ENCODE measurements at places on chromosomes 7 and 10.

DNA sequence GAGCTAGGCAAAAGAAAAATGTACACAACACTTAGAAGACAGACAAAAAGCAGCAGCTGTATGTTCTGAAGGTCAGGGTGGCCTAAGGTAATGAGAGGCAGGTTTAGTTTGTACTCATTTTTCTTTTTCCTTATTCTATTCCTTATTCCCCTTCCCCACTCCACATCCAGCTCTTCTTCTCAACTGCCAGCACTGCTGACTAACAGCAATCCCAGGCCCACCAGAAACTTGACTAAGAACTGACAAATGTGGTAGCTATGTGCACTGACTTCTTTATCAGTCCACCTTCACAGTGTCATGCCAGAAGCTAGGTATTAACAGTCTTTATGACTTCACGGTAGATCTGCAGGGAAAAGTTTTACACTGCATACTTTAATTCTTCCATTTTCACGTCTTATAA, 6.1 kb downstream of the COPG2 start:
- no peak for DNase-seq

GRCh38 chr7:7136466-7137381, 45.6 kb upstream of the C1GALT1 start:
- DNase-seq = no peak

DNA sequence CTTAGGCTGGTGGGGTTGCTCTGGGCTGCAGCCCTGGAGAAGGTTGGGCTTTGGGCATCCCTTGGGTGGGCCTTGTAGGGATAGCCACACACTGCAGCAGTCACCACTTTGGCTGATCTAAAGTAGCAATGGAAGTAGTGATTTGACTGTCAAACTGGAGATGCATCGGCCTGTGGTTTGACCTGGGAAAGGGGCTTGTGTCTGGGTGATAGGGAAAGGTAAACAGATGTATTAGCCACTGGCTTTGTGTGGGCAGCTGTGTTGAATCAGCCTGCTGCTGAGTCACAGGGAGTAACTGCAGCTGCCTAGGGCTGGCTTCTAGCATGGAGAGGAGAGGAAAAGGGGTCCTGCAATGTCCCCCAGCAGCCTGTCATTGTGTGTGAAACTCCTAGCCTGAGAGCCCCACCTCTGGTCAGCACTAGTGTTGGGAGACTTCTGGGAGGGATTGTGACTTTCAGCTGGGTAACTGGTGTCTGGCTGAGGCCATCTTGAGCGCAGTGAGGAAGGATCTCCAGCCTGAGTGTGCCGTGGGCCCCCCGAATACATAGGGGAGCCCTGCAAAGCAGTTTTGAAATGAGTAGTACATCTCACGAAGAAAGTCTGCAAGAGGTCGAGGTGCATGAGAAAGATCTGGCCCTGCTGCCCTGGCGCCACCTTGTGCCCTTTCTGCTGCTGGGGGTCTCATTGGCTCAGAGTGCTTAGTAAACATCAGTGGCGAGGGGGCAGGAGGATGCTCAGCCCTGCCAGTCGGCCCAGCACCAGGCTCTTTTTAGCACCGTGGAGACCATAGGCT, 117.3 kb downstream of the FANK1 start:
- no peak for DNase-seq

GRCh38 chr10:24465124-24465874, 256.4 kb downstream of the KIAA1217 start:
- no peak for DNase-seq

GRCh38 chr7:44272456-44272855, 52.9 kb downstream of the CAMK2B start:
- DNase-seq = no peak

DNA sequence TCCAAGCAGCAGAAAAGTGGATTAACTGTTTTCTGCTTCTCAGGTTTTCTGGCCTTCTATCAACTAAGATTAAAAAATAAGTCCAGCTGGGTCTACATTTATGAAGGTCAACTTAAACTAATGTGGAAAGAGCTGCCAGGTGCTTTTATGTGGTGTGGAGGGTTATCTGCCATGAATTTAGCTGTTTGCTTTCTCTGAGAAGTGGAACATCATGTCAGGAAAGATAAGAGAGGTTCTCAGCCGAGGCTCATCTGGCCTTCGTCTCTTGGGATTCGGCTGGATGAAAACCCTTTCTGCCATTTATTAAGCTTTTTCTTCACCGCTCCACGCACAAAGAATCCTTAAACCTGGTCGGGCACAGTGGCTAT, 5.5 kb downstream of the PTPRN2 start:
- no peak for DNase-seq

DNA sequence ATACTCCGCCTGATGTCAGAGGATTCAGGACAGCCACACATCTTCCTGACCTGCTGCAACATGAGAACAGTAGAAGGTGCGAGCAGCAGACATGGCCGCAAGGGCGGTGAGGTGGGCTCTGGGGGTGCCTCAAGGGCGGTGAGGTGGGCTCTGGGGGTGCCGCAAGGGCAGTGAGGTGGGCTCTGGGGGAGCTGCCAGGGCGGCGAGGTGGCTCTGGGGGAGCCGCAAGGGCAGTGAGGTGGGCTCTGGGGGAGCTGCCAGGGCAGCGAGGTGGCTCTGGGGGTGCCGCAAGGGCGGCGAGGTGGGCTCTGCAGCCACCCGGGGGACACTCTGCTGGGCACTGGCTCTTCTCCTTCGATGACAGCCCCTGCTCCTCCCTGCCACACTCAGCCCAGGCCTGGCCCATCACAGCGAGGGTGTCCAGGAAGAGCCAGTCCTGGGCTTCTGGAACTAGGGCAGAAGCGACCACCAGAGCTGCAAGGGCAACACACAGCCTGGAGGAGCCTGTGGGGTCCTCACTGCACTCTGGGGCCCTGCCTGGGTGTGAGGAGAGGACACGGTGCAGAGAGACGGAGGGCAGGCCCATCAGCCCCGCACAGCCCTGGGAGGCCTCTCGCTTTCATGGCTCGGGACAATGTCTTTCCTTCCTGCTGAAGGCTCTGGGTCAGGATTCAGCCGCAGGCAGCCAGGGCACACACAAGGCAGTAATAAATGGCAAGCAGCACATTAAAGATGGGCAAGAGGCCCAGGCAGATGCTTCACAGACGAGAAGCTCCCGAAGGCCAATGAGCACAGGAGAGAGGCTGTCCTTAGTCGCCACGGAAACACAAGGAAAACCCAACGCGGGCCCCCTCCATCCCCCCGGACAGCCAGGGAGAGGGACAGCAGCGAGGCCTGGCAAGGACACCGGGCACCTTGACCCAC, 42.5 kb downstream of the STK32C start:
- DNase-seq = no peak

DNA sequence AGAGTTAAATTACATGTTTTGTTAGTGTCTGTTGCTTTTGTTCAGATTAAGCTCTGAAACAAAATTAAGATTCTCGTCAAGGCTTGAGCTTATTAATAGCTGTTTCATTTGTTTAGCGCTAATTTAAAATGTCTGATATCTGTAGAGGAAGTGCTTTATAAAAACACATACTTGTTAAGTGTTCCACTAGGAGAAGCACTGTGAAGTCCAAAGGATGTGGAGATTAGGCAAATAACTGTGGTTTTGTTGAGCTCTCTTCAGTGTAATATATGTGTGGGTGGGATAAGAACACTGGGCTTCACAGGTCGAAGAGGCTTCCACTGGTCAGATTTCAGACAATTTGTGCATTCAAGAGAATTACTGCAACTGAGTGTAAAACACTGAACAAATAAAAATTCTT, 242.0 kb downstream of the AUTS2 start:
- no peak for DNase-seq

DNA sequence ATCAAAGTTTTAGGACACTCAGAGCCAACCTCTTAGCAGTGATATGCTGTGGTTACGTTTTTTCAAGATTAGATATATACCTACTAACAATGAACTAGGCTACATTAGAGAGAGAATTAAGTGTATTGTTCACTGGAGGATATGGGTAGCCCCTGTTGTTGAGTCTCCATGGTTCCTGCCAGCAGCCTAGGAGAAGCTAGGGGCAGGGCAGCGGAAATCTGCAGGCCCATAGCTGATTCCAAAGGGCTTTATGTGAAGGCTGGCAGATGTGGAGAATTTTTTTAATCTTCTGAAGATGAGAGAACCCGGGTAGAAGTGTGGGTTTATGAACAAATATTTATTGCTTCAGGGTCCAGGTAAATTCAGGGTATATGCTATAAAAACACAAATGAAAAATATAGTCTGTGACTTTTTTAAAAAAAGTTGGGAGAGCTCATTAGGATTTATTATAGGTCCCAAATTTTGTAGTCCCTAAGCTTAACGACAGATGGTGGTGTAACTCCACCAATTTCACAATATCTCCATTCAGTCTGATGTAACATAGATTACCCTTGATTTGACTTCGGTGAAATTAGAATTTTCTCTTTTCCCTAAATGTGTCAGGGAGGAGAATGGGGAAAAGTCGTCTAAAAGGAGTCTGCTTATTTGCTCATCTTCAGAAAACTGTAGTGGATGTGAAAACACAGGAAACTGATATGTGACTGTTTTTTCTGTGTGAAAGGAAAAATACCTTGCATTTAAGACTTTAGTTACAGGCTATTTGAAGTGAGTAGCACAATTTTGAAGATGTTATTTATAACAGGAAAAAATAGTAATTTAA, 163.0 kb upstream of the PPP1R3A start:
- no peak for DNase-seq

DNA sequence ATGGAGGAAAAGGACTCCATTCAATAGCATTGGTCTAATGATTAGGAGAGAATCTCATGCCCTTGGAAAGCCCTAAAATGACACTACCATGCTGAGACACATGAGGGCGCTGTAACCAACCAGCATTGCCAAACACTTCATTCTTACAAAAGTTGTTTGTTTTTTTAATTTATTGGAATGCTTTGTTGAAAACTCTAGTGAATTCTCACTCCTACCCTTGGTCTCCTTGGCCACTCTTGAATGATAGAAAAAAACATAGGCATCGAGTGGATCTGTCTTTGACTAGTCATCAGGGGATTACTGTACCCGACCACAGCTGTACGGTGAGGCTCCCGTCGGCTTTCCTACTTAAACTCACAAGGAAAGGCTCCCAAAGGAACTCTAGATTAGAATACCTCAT, 29.3 kb upstream of the ADD3 start:
- no peak for DNase-seq

- DNase-seq = no peak
These were observed 50.6 kb upstream of the CELF2 start for GRCh38 chr10:10967029-10967428.

DNA sequence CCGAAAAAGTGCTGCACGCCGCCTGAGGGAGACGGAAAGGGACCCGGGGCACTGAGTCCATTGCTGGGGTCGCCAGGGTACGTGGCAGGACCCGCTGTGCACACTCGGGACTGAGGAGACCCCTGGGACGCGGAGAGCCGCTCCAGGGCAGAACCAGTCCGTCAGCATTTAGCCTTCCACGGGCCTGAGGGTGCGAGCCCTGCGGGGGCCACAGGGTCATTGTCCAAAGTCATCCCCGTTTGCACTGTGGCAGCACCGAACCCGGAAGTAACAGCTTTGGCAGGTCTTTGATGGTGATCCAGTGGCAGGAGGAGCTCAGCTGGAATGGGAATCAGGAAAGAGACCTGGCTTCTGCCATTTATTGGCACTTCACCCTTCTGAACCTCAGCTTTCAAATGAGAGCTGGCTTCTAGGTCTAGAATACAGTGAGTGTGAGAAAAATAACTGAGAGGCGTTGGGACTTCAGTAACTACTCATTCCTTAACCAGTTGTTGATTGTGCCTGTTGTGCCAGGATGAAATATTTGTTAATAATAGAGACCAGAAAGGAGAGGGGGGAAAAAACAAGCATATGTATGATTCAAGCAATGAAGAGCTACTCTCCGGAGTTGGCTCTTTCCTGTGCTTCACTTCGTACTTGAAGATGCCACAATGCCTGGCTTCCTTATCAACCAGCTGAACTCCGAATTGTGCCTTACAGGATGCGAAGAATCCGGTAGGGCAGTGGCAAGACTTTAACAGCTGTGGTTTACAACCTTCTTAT, 811 bp upstream of the ARHGAP12 start:
- DNase-seq = no peak

DNA sequence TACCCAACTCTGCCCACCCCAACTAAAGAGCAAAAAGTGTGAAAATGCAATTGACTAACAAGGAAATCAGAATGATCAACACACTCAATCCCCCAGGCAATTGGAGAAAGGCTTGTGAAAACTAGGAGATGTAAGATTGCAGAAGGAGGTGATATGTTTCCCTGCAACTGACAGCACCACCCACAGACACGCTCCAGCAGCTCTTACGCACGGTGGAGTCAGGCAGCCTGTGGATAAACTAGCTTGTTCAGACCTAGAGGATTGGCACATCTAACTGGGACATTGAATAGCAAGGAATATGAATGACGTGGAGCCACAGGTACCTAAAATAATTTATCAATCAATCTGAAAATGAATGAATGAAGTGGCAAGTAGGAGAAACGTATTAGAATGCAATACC, 125.7 kb upstream of the MYO3A start:
- DNase-seq = no peak

DNA sequence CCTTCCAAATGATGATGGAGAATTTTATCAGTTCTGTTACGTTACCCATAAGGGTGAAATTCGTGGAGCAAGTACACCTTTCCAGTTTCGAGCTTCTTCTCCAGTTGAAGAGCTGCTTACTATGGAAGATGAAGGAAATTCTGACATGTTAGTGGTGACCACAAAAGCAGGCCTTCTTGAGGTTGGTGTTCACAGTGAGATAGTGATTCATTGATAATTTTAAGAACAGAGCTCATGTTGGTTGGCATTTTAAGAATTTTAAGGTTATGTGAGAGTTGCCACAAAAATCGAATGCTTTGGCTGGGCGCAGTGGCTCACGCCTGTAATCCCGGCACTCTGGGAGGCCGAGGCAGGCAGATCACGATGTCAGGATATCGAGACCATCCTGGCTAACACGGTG, 25.9 kb downstream of the TAX1BP1 start:
- no peak for DNase-seq

DNA sequence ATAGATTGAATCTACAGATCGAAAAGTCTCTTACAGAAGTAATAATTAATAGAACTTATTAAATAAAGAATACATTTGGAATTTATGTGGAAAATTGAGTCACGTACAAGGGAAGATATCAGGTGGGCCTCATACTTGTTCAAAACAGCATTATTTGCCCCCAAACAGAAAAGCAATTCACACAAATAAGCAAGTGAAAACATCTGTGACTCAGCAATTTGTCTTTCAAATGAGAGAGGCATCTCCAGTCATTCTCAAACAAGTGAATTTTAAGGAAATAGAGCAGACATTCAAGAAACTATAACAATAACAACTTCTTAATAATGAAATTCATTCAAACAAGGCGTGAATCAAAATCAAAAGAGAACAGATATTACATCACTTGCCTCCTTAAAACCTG, 50.1 kb downstream of the SEMA3A start:
- DNase-seq = no peak

GRCh38 chr10:101123085-101123814, 7.8 kb upstream of the TLX1 start:
- no peak for DNase-seq

GRCh38 chr7:13908667-13909397, 80.6 kb downstream of the ETV1 start:
- DNase-seq = no peak

DNA sequence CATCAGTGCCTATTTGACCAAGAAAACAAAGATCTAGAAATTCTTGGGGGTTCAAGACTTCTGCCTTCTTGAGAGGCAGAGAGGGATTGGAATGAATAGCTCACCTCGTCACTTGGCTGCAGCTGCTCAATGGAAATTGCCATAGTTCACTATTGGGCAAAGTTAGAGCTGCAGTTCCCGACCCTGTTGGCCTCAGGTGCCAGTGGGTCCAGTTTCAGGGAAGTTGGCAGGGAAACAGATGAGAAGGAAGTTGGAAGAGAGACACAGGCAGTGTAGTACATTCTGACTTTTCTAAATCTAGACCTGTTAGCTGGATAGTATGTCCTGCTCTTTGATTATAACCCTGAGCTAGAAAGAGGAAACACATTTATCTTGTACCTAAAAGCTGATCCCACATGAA, 19.1 kb downstream of the A1CF start:
- no peak for DNase-seq

All from D721Med (cell line).